ENCODE measurements at places on chromosomes 5 and 9.

- no peak for DNase-seq
Measured at GRCh38 chr5:39283231-39283818, 64.0 kb upstream of the FYB1 start.

GRCh38 chr9:123062351-123063176, 29.1 kb downstream of the GPR21 start:
- no peak for DNase-seq

DNA sequence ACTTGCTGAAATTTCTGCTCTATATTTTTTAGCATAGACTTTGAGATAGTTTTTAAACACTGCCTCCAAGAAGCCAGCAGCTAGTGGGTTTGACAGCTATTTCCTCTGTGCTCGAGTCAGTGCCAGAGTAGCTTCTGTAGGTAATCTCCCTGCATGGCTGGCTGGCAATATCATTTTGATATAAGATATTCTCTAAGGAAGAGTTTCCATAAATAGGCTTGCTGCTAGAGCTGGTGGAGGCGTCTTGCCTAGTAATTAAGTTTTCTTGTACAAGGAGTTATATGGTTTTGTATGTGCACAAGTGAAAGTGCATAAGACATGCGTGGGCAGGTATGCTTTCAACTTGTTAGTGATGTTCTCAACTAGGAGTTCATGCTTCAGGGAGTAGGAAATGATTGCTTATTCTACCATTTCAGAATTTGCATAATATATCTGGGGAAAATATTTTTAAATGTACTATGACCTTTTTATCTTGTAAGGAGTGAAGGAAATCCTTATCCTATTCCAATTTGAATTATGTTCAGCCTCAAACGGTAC, 74.1 kb upstream of the CCL21 start:
- DNase-seq, result no peak

- DNase-seq, result no peak
Measured at GRCh38 chr5:31954091-31954490, 220.0 kb downstream of the GOLPH3 start.

GRCh38 chr5:4130819-4131218, 535.2 kb downstream of the IRX1 start:
- DNase-seq, result no peak

DNA sequence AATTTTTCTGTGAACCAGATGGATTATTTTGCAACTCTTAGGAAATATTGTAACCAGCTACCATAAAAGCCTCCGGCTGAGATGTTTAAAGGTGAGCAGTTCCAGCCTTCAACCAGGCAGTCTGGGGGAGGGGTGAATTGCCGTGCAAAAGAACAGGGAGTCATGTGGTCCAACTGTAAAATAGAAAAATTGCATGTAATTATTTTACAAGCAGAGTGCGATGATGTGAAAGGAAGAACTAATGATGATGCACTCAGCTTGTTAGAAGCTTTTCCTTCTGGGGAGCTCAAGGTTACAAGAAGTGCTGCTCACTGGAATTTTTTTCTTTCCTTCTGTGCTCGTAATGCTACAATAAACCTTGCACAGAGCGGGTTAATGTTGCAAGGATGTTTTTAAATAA, 188.7 kb upstream of the ITGA1 start:
- no peak for DNase-seq

DNA sequence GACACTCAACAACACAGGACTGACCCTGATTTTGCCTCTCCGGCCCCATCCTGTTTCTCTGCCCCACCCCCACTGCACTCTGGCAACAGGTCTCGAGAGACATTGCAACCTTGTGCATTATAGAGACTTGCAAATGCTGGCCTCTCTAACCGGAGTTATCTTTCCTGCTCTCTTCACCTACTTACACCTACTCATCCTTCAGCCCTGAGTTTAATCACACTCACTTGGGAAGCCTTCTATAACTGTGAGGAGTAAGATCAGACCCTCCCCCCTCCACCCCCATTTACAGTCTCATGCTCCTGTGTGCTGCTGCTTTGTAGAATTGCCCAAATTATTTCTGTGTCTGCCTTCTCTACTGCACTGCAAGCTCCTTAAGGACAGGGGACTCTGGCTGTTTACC, 42.8 kb downstream of the WWC1 start:
- DNase-seq, result no peak

DNA sequence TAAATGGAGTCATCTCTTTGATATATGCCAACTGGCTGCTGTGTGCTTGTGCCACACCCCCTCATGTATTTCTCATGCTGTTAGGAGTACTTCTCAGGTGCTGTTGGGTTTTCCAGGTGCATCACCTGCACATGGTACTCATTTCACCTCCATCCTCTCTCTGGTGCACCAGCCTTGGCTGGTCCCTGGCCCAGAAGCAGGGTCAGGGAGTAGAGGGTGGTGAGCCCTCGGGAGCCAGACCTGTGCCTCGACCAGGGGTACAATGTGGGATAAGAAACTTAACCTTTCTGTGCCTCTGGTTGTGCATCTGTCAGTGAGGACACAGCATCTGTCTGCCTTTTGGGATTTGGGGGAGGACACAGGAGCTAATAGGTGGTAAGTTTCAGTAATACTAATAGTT, 38.5 kb downstream of the SECISBP2 start:
- no peak for DNase-seq

DNA sequence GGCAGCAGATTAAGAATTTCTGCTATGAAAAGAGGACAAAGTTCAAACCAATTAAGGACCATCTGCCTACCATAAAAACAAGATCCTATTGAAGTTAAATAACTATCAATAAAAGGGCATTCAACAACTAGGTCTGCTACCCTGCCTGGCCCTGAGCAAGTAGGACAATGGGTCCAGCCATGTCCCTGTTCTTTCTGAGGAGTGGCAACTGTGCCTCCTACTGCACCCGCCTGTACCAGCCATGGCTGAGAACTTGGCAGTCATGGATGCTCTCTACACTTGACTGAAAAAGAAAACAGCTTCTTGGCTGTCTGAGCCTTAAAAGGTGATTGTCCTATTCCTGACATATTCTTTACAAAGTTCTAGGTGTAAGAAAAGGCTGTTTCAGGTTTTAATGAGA, 652.4 kb downstream of the PDE4D start:
- DNase-seq, result no peak

DNA sequence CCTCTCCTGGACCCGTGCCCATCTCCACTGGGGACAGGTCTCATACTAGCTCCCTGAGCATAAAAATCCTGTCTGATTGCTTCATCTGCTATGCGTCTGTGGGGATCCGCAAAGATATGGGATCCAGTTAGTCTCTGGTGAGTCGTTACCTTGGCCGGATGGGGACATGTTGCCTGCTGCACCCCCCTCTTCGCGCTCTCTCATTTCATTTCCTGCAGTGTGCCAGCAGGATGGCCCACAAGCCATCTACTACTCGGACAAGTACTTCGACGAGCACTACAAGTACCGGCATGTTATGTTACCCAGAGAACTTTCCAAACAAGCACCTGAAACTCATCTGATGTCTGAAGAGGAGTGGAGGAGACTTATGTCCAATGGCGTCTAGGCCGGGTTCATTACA, 17.0 kb upstream of the CEP78 start:
- no peak for DNase-seq

DNA sequence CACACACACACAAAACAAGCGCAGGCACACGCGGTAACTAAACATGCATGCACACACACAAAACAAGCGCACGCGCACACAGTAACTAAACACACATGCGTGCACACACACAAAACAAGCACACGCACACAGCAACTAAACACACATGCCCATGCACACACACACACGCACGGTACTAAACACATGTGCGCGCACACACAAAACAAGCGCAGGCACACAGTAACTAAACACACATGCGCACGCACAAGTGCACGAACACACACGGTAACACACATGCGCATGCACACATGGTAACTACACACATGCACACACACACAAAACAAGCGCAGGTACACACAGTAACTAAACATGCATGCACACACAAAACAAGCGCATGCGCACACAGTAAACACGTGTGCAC, 19.9 kb upstream of the SLC6A3 start:
- DNase-seq, result no peak

- DNase-seq, result no peak
Measured at GRCh38 chr9:95742821-95743220, 132.7 kb upstream of the ERCC6L2 start.

- DNase-seq, result no peak
Measured at GRCh38 chr5:135391116-135391868, 7.7 kb downstream of the MACROH2A1 start.

DNA sequence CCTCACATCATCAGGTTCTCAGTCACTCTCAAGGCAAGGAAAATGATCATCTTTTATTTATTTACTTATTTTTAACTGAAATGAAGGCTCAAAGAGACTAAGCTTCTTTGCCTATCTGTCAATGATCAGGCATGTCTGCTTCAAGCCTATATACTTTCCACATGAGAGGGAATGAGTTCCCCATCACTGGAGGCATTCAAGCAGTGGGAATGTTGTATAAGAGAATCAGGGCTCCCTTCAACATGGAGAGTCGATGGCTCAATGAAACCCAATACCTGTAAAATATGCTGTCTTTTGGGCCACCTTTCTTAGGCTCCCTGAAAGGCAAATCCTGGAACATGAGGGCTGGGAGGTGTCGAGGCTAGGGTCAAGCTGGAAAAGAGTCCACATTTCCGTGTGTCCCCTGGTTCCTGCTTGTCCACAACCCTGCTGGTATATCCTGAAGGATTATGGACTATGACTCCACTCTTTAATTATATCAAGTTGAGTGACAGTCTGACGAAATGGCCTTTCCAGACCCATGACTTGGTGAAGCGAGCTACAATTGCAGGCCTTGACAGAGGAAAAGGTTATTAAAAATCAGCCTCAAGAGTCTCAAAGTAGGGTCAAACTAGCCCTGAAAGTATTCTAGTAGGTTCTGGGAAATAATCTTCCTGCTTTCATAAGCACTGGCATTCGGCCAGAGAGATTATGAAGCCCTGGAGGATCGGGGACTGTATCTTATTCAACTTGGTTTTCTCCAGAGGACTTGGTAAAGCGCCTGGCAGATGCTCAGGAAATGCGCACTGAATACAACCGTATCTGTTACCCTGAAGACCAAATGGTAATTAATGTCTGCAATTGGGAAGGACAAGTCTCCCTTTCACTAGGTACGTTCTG, 145.9 kb upstream of the TBC1D2 start:
- DNase-seq, result no peak

GRCh38 chr9:78320875-78321496, 24.1 kb downstream of the PSAT1 start:
- DNase-seq, result no peak

DNA sequence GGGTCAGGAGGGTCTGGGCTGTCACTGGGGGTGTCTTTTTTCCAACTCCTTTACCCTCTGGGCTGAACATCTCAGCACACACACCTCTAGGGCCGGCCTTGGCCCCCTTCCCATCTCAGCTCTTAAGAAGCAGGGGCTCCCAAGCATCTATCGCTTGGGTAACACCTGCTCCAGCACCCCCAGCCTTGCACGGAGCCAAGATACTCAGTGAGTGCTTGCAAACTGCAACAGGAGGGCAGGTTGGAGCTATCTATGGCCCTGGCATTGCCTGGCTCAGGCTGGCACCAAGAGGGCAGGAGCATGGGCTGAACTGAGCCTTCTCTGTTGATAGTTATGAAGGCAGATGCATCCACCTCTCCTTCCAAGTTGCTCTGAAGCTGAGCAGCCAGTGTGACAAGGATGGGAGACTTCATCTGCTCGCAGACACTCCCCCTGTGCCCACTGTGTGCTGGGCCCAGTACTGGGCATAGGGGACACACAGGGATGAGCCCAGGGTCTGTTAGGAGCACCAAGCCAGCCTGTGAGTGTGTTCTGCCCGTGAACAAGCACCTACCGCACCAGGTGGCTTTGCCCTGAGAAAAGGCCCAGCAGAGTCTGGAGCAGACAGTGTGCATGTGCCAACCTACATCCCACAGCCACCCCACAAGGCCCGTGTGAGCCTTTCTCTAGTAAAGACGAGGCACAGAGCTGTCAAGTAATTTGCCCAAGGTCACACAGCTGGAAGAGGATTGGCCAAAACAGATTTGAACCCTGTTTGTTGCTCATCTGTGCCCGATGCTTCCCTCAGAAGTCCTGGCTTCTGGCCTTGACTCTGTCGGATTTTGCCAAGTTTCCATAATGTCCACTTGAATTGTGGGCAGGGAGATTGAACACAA, 58.2 kb downstream of the PHF2 start:
- DNase-seq, result no peak

DNA sequence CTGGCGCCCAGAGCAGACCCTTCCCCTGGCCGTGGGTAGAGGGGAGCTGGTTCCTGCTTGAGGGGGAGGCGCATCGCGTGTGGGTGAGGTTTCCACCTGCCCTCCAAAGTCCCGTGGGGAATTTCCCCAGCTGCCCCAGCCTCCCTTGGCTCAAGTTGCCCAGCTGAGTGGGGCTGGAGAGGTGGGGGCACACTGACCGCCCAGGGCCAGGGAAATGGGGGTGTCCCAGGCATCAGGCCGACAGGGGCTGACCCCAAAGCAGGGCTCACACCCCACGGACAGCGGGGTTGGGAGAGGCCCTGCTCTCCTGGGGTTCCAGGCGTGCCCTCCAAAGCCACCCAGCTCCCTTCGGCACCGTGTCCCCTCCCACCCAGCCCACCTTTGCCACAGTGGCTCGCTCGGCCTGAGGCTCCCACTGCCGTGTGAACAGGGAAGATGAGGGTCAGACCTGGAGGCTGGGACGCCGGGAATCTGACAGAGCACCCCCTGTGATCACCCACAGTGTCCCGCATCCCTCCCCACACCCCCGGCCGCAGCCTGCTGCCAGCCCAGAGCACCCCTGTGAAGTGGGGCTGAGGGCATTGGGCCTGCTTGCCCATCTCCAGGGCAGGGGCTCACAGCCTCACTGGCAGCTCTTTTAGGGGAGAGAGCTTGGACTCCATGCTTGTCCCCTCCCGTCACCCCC, 933 bp upstream of the EGFL7 start:
- DNase-seq, result no peak

- DNase-seq, result no peak
Measured at GRCh38 chr9:34710023-34710422, at the start of gene CCL21. Gene CCL21 (minus strand): TSS chr9:34710136. CDS start chr9:34710066, 70 bp downstream.

- DNase-seq, result no peak
Measured at GRCh38 chr5:107630184-107630583, 40.6 kb downstream of the EFNA5 start.

- no peak for DNase-seq
Measured at GRCh38 chr9:36298566-36298965, 40.3 kb upstream of the GNE start.

- no peak for DNase-seq
Measured at GRCh38 chr9:129810116-129810515, 7.1 kb downstream of the TOR1B start.

- DNase-seq, result no peak
Measured at GRCh38 chr9:95465115-95465514, 51.7 kb downstream of the PTCH1 start.

- no peak for DNase-seq
Measured at GRCh38 chr5:128432913-128433440, 105.1 kb downstream of the FBN2 start.

GRCh38 chr9:69344459-69344858, 19.4 kb downstream of the ENTREP1 start:
- DNase-seq, result no peak
